ENCODE measurements at places on chromosomes 4 and X.
A peak's percentile ranks its signal among the peaks of the same experiment; 100 is the strongest.

GRCh38 chr4:159460371-159460770 lies 357.5 kb downstream of the RAPGEF2 start:
- no peak for DNase-seq

- no peak for DNase-seq
Observed at GRCh38 chr4:172818901-172819300, 349.7 kb upstream of the GALNT7 start.

- DNase-seq: no peak
Observed at GRCh38 chr4:10589799-10590198, 94.8 kb downstream of the CLNK start.

DNA sequence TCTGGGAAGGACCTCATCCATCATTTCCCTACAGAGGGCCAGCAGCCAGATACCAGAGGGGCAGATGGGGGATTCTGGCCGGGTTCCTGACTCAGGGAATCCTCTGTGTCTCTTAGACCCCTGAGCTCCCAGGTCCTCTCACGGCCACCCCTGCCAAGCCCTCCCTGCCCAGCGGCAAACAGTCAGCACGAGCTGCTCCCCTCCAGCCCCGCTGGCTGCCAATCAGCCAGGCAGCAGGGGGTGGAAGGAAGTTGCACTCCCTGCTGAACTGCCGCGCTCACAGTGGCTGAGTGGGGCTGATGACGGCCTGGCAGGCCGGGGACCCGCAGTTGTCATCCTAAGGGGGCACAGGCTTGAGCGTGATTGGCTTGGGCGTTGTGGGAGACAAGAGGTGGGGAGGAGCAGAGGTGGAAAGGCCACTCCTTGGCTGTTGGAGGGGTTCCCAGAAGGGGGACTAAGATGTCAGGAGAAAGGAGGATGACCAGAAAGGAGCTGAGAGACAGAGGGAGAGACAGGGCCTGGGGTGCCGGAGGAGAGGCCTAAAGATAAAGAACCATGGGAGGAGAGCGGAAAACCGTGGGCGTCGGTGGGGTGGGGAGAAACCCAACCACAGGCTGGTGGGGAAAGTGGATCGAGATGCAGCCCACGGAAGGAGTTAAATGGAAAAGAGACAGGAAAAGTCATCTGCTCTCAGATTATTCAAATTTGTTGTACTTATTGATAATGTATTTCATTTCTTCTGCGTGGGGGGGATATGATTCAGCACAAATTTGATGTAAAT lies 4.4 kb upstream of the CCDC149 start:
- DNase-seq: no peak

DNA sequence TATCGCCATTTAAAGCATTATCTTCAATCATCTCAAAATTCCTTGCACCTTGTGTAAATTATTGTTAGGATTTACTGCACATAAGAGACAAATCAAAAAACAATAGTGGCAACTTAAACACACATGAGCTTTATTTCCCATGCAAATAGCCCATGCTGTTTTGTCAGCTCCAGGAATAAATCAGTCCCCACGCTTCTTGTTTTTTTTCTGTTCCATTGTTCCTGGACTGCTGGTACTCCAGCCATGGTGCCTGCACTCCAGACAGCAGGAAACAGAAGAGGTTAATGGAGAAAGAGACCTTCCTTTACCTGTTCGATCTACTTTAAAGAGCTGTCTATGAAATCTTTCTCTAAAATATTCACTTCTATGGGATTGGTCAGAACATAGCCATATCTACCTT lies 1515.7 kb upstream of the TENM3 start:
- DNase-seq: no peak

- peak; percentile 90 for DNase-seq
Observed at GRCh38 chr4:183098723-183099536, at the start of gene WWC2. Gene WWC2, plus strand, starts transcription at chr4:183099257. Its CDS starts 235 bp downstream, at chr4:183099492.

GRCh38 chrX:155718972-155719586 lies 106.3 kb upstream of the TMLHE start:
- DNase-seq: no peak

GRCh38 chrX:8027827-8028226 lies 100.6 kb upstream of the PNPLA4 start:
- DNase-seq: peak; percentile 35

DNA sequence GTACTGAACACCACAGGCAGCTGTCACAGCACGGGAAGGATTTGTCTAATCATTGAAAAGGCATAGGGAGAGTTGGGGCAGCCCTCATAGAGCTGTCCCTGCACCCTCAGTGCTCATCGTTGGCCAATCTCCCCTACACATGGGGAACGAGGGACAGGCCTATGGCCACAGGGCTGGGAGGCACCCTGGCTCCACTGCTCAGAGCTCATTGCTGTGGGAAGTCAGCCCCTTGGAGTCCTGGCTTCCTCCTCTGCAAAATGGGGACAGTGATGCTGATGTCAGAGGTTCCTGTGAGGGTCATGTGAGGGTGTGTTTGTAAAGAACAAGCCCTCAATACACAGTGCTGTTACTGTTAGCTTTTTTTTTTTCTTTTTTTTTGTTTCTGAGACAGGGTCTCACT lies 19.3 kb upstream of the HTRA3 start:
- DNase-seq: no peak

GRCh38 chr4:153486281-153487151 lies 20.4 kb downstream of the TMEM131L start:
- no peak for DNase-seq

DNA sequence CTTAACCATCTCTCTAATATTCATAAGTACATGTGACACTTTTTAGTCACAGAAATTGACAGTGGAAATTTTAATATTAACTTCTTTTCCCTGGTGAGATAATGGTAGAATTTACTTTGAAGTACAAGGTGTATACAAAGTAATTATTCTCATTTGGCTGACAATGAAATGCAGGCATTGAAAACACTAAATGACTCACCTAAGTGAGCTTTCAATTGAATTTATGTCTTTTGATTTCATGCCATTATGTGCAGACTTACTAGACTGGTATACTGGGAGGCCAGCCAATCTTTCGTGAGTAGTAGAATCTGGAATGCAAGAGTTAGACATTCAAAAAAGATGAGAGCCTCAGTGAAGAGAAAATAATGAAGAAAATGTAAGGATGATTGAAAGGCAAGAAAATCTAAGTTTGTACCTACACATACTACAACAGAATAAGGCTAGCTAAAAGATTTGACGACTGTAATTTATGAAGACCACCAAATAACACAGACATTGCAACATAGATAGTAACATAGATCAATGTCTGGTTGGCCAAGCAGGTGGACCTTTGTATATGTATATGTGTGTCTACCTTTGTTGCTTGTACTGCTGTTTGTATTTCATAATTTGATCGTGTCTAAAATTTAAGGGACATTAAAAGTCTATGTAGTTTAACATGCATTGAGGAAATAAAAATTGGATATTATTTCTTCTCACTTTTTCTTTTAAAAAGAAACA lies 459.7 kb downstream of the IL15 start:
- no peak for DNase-seq

GRCh38 chr4:160537681-160538080 lies 1434.8 kb downstream of the RAPGEF2 start:
- DNase-seq: no peak

GRCh38 chr4:25068386-25068785 lies 37.6 kb upstream of the LGI2 start:
- no peak for DNase-seq

DNA sequence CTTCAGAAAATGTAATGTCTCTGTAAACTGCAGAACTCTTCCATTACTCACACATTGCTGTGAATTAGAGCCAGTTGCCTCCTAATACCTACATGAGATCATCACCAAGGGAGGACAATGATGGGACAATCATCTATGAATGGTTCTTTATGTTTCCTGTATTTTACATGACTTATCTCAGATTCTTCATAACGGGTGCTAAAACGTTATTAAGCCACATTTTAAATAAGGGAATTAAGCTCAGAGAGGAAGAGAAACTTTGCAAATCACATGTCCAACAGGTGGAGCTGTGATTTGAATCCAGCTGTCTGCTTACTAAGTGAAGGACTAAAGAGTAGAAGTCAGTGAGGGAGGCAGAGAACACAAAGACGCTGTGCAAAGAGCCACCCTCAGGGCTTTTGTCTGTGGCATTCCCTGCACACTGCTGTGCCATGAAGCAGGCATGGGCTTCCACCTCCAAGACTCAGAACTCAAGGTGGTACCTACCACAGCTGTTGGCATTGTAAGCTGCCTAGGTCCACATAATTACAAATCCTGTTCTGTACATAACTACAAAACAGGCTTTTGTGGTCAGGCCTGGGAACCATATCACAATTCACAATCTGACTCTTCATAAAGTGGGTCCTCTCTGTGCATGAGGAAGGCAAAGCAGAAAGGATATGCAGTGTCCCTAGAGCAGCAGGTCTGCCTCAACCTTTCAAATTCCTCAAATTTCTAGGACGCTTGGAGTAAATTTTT lies 12.8 kb downstream of the TBC1D9 start:
- no peak for DNase-seq

DNA sequence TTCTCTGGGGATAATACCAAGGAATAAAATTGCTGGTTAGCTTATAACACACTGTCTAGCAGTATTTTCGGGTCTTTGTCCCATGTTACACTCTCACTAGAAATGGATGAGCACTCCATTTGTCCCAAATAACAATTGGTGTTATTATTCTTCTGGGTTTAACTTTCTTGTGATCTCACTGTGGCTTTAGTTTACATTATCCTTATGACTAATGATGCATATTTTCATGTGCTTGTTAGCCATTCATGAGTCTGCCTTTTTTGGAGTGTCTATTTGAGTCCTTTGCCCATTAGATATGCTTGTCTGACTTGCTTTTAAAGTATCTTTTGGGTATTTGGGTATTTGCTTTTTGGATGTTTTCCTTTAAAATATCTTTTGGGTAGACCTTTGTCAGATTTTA lies 372.9 kb upstream of the TENM3 start:
- DNase-seq: no peak

- DNase-seq: no peak
Observed at GRCh38 chr4:83221897-83222441, 62.6 kb downstream of the COQ2 start.

- DNase-seq: no peak
Observed at GRCh38 chr4:93029769-93030168, 726.0 kb downstream of the GRID2 start.

DNA sequence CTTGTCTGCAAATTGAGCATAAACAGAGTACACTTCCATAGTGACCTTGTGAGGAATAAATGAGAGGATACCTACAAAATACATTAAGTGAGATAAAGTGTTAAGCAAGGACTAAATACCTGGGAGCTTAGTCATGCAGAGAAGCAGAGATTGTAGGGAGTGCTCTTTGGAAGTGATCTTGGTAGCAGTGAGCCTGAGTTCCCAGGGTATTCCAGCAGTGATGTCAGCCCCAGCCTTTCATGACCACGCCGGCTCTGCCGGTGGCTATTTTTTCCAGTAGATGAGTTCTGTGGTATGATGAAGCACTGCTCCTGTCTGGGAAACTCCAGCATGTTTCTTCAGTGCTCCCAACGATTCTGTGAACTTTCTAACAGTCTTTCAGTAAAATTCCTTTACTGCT lies 391.5 kb upstream of the IGFBP7 start:
- no peak for DNase-seq

DNA sequence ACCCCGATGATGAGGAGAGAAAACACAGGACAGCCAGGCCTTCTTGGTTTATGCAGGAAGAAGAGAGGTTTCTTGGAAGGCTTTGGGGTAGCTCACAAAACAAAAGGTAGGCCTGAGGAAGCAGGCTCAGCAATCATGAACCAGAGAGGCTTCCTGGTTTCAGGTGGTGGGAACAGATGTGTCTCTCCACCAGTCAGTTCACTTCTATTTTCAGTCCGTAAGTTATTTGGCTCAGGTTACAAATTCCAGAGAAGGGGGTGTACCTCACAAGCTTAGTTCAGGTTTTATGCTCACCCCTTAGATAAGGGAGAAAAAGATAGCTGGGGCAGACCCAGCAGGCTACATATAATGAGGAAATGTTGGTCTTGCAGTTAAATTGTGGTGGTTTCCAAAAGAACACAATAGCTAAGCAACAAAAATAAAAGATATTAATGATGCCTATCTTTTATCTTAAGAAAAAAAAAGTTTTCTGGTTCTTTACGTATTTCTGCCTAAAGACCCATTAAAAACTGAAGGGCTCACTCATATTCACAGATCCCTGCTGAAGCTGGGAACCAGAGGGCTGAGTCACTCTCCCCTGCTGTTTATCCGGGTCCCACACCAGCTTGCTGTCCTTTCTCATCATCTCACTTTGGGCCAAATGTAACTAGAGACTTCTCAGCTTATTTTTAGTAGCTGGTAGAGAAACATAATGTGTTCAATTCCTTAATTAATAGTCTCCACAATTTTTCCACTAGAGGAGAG lies 177.0 kb downstream of the CAMK2D start:
- peak; percentile 50 for DNase-seq

- DNase-seq: no peak
Observed at GRCh38 chrX:144259054-144259453, 375.2 kb downstream of the UBE2NL start.

- no peak for DNase-seq
Observed at GRCh38 chrX:107743995-107744394, 31.6 kb downstream of the TSC22D3 start.

DNA sequence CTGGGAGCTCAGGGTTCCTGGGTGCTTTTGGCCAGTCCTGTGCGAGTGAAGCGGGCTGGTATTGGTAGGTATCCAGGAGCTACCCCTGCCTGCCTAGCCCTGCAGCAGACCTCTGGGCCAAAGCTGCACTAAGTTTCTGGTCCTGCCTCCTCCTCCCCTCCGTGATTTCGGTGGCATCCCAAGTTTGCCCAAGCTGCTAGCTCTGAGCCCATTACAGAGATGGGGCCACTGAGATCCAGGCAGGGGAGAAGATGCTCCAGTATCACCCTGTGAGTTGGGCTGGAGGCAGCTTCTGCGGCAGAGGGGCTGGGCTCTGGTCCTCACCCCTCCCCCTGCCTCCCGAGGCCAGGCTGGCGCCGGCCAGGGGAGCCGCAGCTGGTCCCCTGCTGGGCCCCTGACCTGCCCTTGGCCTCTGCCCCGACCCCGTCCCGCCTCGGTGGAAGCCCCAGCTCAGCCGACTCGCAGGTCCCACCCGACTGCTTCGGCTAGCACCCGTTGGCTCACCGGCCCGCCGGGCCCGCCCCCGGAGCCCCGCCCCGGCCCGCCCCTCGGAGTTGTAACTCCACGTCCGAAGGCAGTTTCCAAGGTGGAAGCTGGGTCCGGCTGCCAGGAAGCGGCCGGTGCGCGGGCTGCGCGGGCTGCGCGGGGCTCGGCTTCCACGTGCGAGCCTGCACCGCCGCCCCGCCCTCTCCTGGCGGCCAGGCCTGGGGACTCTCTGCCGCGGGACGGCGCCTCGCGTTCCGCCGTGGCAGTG lies at the start of gene DUSP9:
Gene DUSP9, plus strand, starts transcription at position 584 of the 754 bp plus-strand sequence. CDS start 751 bp downstream, outside the sequence.
- no peak for DNase-seq

GRCh38 chr4:159444678-159445077 lies 341.8 kb downstream of the RAPGEF2 start:
- no peak for DNase-seq

- DNase-seq: no peak
Observed at GRCh38 chr4:88866862-88867550, 169.4 kb upstream of the NAP1L5 start.

GRCh38 chr4:105894660-105895582 lies at the start of gene NPNT:
Gene NPNT, plus strand, starts transcription at chr4:105895471. Its CDS starts 182 bp downstream, at chr4:105895653.
- DNase-seq: no peak

GRCh38 chr4:163614866-163615265 lies 120.4 kb downstream of the TMA16 start:
- peak; percentile 20 for DNase-seq

Measured in NT2/D1 (cell line).